Pancreas (tissue), 10 donors: ENCODE measurements at places on chromosomes 12 and 14. TPM values are rescaled to one million over a fixed set of nuclear protein-coding genes. Genes with fewer than 3 reads are reported as not detected.
A peak's percentile ranks its signal among the peaks of the same experiment; 100 is the strongest.

The TAS2R13 gene
- polyA plus RNA-seq: not detected

The MTRFR gene
- 6.9 TPM for polyA plus RNA-seq

The RAD9B gene
- not detected for polyA plus RNA-seq

GRCh38 chr14:104247336-104248202, 109.2 kb downstream of the KIF26A start:
- DNase-seq: peak; percentile 54

DNA sequence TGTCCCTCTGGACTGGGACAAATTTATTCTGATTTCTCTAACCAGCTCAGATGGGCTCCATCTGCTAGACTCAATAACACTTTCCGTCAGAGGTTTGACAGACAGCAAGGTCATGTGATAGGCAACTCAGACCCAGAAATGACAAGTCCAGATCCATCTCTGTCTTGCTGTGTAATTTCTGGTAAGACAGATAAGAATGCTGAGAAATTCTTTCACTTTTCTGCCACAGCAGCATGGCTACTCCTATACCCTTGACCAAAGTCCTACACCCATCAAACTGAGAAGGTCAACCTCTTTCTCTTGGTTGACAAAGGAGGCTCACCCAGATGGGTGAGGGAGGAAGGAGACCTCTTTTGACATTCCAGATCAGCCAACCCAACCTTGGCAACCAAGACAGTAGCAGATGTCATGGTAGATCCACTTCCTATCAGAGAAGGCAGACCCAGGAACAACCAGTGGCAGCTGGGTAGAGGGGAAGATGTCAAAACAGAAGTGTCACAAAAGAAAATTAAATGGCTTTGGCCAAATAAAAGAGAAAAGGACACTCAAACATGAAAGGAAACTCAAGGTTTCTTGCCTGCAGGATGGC, 36.9 kb upstream of the PRKAB1 start:
- no peak for DNase-seq

- no peak for DNase-seq
Observed at GRCh38 chr14:103480595-103480994, 42.0 kb downstream of the CKB start.

DNA sequence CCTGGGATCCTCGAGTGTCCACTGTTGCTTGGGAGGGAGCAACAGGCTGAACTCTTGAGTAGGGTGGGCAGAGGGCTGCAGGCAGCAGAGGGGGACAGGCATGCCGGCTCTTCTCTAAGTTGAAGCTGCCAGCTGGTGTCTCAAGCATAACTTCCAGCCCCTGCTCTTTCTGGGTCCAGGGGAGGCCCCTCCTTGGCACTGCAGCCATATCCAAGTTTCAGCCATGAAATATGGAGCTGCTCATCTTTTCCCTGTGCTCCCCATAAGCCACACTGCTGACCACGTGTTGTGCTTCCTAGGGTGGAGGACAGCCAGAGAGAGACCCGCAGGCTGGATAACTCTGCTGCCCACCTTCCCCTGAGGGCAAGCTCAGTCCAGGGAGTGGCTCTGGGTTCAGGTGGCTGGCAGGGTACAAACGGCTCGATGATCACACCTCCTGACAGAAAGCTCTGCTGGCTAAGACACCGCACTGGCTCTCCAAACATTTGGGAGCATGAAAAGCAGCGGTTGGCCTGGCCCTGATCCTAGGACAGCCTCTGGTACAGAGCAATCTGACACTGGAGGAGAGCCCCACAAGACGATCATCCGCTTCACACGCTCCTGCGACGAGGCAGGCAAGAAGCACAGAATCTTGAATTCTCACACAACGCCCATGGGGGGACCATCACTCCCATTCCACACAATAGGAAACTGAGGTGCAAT, 79.6 kb downstream of the PITPNM2 start:
- no peak for DNase-seq

DNA sequence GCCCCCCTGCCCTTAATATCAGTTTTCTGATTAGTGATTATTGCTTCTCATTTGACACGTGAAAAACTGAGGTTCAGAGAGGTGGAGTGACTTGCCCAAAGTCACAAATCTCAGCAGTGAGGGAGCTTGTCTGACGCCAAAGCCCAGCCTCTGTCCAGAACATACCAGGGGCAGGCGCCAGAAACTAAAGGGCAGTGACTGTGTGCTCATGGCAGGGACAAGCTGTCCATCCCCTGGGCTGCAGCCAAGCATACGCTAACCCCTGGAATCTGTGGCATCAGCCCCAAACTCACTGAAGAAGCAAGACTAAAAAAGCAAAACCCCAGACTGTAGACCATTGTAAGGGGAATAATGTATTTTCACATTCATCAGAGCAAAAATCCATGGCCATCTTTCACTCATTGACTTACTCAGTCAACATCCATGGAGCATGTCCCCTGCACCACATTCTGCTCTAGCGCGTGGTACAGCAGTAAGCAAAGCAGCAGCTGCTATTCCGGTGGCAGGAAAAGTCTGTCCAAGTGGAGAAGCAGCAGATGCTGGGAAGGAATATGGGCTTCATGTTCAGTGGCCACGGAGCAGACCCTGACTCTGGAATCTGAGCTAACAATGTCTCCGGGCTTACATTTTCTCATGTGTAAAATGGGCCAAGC, 1.5 kb upstream of the SERPINA4 start:
- peak; percentile 9 for DNase-seq

DNA sequence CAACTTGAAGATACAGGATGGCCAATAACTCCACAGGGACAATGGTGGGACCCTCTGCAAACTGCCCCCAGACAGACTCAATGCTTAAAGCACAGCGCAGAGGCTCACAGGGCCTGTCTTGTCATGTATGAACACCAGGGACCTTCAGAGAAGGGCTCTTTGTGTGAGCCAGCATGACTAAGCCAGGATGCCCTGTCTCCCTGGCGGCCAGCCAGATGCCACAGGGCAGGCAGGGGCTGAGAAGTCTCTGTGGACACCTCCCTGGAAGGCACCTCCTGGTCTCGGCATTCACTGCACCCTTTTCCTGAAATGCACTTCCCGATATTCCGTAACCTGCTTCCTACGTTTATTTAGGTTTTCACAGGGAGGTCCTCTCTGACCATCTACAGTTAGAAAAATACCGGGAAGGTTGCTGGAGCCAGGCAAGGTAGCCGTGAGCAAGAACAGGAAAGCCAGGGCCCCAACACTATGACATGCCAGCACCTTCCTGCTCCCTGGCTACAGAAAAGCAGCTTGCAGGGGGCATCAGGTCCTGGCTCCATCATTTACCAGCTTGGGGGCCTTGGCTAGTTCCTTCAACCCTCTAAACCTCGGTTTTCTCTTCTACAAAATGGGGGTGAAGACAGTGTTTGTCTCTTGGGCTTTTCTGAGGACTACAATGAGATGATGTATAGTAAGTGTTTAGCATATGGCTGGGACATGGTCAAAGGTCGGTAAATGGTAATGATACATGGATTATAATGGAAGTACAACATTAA, 65.0 kb downstream of the PITPNM2 start:
- DNase-seq: no peak
